Lower lobe of right lung (tissue), 2 donors: ENCODE measurements at places on chromosomes 1 and 21.
A peak's percentile ranks its signal among the peaks of the same experiment; 100 is the strongest.

DNA sequence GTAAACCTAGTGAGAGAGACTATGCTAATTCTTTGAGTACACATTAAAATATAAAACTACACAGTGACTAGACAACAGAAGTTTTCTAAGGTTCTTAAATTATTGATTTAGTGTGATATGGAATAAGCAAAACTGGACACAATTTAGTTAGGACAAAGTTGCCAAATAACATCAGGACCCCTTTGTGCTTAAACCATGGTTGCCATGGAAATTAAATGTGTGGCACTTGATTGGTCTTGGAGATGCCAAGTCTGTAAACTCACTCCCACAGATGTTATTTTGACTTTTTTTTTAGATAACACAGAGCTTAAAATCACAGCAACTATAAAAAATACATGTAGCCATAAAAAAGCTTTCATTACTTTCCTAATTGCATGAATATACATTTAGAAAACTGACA, 234.6 kb downstream of the BRINP3 start:
- H3K27me3 ChIP-seq, result no peaks in the 10 kb centered on the region
- no peak overlapping the region for H3K4me3 ChIP-seq
- no peaks in the 10 kb centered on the region for H3K36me3 ChIP-seq
- no peak for DNase-seq
- H3K27ac ChIP-seq, result no peak overlapping the region

DNA sequence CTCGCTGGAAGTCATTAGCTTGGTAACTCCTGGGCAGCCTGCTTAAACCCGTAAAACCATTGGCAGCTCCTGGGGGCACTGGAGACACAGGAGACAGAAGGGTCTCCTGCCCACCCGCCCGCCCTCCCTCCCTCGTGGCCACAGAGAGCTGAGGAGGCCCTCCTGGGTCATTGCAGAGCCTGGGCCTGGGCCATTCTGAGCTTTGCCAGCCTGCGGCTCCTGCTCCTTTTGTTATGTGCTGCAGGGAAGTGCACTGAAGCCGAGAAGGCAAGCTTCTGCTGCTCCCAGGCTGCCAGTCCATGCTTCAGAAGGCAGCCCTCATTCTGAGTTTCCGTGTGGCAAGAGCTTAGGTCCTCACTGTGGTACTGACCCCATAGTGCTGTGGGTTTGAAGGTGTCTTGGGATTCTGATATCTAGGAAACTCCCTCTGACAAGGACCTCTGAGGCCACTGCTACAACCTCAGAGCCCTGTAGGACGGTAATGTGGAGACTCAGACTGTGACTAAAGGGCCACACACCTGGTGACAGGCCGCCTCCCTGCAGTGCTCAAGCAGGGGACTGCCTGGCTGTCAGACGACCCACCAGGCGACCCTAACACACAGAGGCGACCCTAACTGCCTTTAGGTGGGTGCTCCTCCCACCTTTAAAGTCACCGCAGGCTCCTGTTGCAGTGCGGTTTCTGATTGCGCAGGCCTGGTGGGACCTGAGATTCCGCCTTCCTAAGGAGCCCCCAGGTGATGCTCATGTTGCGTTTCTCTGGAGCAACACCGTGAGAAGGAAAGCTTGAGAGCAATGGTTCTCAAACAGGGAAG, 118.7 kb downstream of the IER5 start:
- no peak for DNase-seq
- H3K27ac ChIP-seq, result no peak overlapping the region
- H3K36me3 ChIP-seq, result no peaks in the 10 kb centered on the region
- H3K4me1 ChIP-seq, result no peaks in the 10 kb centered on the region

DNA sequence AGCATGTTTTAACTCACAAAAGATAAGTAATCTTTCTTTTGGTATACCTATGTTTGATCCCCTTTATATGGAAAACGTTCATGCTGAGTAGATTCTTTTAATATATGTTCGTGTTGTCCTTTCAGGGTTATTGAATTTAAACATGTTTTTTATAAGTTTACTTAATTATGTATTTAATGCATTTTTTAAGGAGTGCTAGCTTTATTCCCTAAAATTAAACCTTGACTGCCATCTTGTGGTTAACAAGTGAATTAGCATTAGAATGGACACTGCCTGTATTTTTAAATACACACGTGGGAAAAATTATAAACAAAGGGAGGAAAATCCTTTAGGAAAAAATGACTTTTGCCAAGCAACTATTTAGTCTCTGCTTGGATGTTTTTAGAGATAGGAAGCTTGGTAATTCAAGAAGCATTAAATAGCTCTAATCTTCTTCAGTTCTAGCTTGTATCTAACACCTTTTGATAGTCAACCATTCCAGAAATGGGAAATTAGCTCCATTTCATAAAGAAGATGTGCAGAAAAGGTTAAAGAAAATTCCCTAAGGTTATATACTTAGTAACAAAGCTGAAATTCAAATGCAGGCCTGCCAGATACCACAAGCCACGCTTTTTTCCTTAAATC, 43.0 kb downstream of the UBE2U start:
- no peak for DNase-seq
- no peak overlapping the region for H3K27ac ChIP-seq
- no peaks in the 10 kb centered on the region for H3K36me3 ChIP-seq
- H3K4me1 ChIP-seq, result peaks cover 4% of the 10 kb centered on the region
- no peaks in the 10 kb centered on the region for H3K27me3 ChIP-seq

- H3K27ac ChIP-seq, result peak overlapping the region; percentile 96
- H3K36me3 ChIP-seq, result no peaks in the 10 kb centered on the region
- DNase-seq, result no peak
- no peaks in the 10 kb centered on the region for H3K27me3 ChIP-seq
- peak overlapping the region; percentile 91 for H3K4me3 ChIP-seq
Observed at GRCh38 chr1:45685308-45686014, 872 bp downstream of the GPBP1L1 start.

GRCh38 chr1:204992201-204992997, 50.6 kb upstream of the CNTN2 start:
- H3K4me3 ChIP-seq, result no peak overlapping the region
- H3K4me1 ChIP-seq, result no peaks in the 10 kb centered on the region
- H3K36me3 ChIP-seq, result no peaks in the 10 kb centered on the region

GRCh38 chr1:30414086-30414850, 309.1 kb downstream of the MATN1 start:
- H3K36me3 ChIP-seq, result no peaks in the 10 kb centered on the region
- H3K4me3 ChIP-seq, result no peak overlapping the region
- DNase-seq, result no peak
- no peak overlapping the region for H3K27ac ChIP-seq

GRCh38 chr1:186648613-186649012, 31.6 kb downstream of the PTGS2 start:
- no peak overlapping the region for H3K27ac ChIP-seq
- no peaks in the 10 kb centered on the region for H3K4me1 ChIP-seq
- no peak for DNase-seq
- H3K36me3 ChIP-seq, result no peaks in the 10 kb centered on the region

- peak overlapping the region; percentile 71 for H3K27ac ChIP-seq
- peaks cover 63% of the 10 kb centered on the region for H3K4me1 ChIP-seq
- H3K4me3 ChIP-seq, result no peak overlapping the region
- H3K36me3 ChIP-seq, result peaks cover 91% of the 10 kb centered on the region
- no peaks in the 10 kb centered on the region for H3K27me3 ChIP-seq
- no peak for DNase-seq
Observed at GRCh38 chr1:153769221-153769620, 6.0 kb upstream of the SLC27A3 start.

DNA sequence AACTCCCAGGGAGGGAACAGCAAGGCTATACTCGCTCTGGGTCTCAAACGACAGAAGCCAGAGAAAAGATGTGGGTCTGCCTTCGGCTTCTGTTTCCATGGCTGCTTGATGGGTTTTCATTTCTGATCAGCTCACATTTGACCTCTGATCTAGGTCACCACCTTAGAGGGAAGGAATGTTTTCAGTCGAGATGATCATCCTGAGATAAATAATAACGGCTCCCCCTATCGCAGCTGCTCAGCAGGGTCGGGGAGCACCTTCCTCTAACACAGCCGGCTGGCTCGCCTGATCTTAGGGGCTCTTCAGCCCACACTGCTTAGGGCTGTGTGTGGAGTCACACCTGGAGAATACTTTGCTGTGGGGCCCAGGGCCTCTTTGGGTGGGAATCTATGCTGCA, 53.1 kb upstream of the ZNF648 start:
- H3K4me1 ChIP-seq, result no peaks in the 10 kb centered on the region
- DNase-seq, result no peak

- no peaks in the 10 kb centered on the region for H3K4me1 ChIP-seq
- no peak for DNase-seq
- no peak overlapping the region for H3K27ac ChIP-seq
- no peak overlapping the region for H3K4me3 ChIP-seq
- no peaks in the 10 kb centered on the region for H3K36me3 ChIP-seq
Observed at GRCh38 chr1:30324251-30325084, 398.9 kb downstream of the MATN1 start.
